ENCODE measurements at places on chromosomes 13 and 19.

DNA sequence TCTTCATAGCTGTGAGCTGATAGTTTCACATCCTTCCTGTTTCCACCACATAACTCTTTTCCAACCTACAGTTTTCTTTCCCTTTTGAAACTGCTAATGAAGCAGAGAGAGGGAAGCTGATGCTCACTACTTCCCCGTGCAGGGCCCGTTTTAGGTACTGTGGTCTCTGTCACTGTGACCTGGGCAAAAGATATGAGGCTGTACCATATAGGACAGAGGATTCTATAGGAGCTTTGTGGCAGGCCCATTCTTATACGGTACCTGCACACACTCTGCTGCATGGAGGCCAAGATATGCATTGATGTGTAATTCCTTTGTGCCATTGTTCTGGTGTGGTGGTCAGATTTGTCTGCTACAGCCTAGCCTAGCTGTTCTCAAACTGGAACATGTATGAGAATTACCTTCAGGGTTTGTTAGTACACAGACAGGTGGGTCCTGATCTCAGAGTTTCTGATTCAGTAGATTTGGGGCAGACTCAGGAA is 577.3 kb downstream of the LMO7 start:
- no peak for DNase-seq

DNA sequence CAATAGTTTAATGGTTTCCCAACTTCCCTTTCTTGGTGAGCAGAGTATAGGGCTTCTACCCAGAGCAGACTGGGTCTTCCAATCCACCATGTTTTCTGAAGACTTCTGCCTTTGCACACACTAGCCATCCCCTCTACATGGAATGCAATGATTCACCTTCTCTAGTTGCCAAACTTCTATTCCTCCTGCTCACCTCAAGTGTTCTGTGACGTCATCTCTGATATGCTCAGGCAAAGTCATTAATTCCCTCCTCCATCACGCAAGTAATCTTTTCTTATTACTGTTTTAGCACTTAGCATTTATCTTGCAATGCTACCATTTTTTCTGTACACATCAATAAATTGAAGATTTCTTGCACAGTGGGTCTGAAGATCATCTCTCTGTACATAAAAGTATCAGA is 174.2 kb downstream of the RBM26 start:
- DNase-seq, result no peak

- no peak for DNase-seq
These were observed 279.7 kb downstream of the COG6 start for GRCh38 chr13:39935155-39935554.

- no peak for DNase-seq
These were observed 399 bp upstream of the SPTBN4 start for GRCh38 chr19:40466219-40466984.

DNA sequence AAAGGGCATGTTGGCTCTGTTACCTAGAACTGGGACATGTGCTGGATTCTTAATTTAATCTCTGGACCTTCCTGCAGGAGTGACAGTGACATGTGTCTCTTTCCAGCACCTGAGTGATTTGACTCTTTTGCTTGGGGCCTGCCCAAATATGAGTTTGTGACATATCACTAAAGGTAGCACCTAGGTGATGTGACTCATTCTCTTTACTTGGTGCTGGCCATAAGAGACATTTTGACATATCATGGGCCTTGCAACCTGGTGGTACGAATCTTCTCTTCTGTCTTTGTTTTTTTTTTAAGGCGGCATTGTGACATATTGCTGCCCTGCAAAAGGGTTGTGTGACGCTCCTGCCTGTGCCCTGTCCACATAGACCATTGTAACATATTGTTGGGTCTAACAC is 65.9 kb upstream of the ZNF43 start:
- no peak for DNase-seq

- no peak for DNase-seq
These were observed 79.1 kb downstream of the ATP11A start for GRCh38 chr13:112768795-112769481.

DNA sequence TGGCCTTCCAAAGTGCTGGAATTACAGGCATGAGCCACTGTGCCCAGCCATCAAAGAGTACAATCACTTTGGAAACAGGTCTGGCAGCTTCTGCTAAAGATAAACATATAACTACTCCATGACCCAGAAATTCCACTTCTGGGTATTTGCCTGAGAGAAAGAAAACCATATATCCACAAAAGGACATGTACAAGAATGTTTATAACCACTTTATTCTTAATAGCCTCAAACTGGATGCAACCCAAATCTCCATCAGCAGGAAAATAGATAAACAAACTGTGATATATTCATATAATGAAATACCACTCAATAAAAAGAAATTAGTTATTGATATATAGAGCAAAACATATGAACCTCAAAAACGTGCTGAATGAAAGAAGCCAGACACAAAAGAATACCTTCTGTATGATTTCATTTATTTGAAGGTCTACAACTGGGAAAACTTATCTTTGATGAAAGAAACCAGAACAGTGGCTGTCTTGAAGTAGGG is 40.5 kb downstream of the TEX26 start:
- no peak for DNase-seq

- DNase-seq, result peak; percentile 60
These were observed 57.8 kb downstream of the GGACT start for GRCh38 chr13:100530671-100531213.

All from NCI-H1092 (cell line).